NCI-H510A (cell line): ENCODE measurements at places on chromosomes 12 and 14.

DNA sequence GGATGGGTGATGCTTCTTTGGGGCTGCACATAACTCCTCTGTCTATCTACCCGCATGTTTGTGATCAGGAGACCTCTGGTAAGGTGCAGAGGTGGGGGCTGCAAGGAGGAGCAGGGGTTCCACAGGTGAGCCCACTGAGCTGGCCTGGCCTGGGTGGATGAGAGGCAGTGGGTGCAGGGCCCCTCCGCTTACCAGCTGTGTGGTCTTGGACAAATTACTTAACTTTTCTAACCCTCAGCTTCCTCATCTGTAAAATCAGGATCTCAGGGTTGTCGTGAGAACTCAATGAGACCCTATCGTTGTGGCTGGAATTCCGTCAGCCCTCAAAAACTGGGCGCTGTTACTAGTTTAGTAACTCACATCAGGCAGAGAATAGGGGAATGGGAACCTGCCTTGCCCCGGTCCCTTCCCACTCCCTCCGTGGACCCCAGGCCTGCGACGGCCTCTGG, 7.5 kb downstream of the PTPN6 start:
- no peak for DNase-seq

GRCh38 chr14:80419345-80419744, 208.0 kb upstream of the DIO2 start:
- DNase-seq = no peak

DNA sequence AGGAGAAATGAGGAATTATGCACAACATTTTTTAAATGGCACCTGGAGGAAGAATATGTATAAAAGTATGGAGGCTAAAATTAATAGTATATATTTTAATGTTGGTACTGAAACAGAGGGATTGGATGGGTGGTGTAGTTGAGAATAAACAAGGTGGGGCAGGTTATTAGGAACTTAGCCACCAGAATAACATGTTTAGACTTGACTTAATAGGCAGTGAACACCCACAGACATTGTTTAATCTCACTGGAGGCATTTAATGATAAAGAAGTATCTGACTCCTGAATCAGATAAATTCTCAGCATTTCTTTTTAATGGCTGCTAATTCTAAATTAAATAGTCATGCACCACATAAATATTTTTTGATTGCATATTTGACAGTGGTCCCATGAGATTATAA, 139.7 kb downstream of the CNTN1 start:
- no peak for DNase-seq

- no peak for DNase-seq
Measured at GRCh38 chr14:89470401-89470800, 53.4 kb upstream of the FOXN3 start.

- peak; percentile 32 for DNase-seq
Measured at GRCh38 chr12:55073043-55074022, 52.9 kb upstream of the OR9K2 start.

- DNase-seq = no peak
Measured at GRCh38 chr12:42482041-42482747, 107.4 kb downstream of the PRICKLE1 start.

GRCh38 chr14:85528080-85528896, 1.7 kb upstream of the FLRT2 start:
- DNase-seq = no peak

- DNase-seq = no peak
Measured at GRCh38 chr12:15423629-15424028, 101.3 kb downstream of the PTPRO start.

DNA sequence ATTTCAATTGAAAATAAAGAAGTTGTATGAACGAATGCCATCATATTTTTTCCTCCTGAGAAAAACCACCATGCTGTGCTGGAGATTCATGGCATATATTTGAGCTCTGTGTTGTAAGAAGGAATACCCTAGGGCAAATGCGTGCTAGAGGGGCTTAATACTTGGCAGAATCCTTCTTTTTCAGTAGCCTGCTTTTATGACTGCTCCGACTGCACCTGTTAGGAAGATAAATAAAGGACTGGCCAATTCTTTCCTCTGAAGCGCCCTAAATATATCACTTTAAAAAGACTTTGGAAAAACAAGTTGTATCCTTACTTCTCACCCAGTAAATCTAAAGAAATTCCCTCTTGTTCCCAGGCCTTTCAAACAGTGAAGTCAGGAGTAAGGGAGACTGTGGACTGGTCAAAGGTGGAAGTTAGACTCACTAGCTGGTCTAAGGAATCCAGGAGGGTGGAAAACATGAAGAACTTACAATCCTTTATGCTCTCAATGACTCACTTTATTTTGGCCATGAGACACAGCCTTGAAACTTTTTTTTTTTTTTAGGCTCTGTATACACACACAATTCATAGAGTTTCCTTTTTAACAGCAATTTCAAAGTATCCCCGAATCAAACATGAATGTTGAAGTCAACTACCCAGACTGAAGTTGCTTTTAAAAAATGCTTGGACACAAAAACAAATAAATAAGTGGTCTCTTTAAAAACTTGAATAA, 5.2 kb downstream of the MYBPC1 start:
- no peak for DNase-seq

DNA sequence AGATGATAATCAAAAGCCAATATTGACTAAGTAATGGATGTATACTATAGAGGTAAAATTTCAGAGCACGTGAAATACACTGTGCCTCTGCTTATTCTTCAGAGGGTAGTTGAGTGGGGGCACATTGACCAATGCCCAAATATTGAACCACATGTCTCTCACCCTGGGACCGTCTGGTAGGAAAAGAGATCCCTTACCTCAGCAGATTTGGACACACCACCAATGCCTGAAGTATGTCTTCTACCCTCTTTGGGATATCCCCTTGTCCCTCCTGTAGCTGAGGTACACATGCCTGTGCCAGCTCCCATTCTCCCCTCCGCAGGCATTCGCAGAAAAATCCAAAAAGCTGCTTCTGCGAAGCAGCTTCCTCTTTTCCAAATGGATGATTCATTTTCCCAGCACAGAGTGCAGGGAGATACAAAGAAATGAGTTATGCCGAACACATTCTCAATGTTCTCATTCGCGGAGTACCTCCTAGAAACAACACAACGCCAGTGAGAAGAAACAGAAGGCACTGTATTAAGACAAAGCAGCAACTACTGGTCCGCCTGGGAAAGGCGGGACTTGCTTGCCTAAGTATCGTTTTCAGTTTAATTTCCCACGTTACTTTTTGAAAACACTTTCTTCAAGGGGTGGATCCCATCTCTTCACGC, 691 bp downstream of the ZFYVE26 start:
- DNase-seq = no peak

DNA sequence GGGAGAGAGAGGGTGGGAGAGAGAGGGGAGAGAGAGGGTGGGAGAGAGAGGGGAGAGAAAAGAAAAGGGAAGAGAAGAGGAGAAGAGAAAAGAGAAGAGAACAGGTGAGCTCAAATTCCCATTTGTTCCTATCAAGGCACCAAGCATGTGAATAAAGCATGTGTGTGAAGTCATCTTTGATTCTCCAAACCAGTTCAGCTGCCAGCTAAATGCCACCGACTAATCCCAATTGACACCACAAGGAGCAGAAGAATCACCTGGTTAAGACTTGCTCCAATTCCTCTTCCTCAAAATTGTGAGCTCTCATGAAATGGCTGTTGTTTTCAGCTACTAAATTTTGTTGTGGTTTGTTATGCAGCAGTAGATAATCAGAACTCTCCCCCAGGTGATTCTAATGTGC, 188.9 kb downstream of the TMX1 start:
- DNase-seq = no peak

DNA sequence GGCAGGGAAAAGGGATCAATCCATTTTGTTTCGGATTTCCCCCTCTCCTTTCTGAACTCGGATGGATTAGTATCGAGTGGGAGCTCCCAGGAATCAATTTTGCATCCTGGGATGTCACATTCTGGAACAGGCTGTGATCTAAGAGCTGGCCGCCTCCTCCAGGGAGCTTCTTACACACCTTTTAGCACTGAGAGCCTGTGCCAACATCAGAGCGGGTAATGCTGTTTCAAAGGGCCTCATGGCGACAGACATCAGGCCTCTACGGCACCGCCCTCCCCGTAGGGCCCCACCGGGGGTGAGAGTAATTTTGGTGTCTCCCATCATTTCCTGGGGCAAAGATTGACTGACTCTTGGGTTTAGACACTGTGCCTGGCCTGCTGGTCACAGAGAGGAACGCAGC, 2.7 kb downstream of the GALNT9 start:
- DNase-seq = no peak

GRCh38 chr14:51302295-51303030, 62.4 kb downstream of the TMX1 start:
- no peak for DNase-seq

GRCh38 chr12:93151079-93151762, 222.1 kb upstream of the EEA1 start:
- no peak for DNase-seq

GRCh38 chr12:91923864-91924263, 221.8 kb downstream of the BTG1 start:
- DNase-seq = no peak

DNA sequence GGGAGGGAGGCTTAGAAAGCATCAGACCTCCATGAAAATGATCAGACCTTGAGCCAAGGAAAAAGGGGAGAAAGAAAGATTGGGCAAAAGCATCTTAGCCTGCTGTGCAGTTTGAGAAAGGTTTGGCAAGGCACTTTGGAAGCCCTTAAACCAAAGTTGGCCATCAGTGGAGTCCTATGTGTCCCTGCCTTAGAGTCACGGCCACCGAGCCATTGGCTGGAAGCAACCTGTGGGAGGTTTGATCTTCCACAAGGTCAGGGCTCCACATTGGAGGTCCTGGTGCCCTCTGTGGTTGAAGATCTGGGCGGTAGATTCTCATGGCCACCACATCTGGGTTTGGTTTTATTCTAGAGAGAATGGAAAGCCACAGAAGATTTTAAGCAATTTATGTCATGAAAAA, 44.4 kb downstream of the SRRM4 start:
- DNase-seq = no peak

- no peak for DNase-seq
Measured at GRCh38 chr12:103816663-103817062, 24.4 kb downstream of the NT5DC3 start.

- no peak for DNase-seq
Measured at GRCh38 chr12:89309815-89310214, 42.5 kb downstream of the DUSP6 start.

DNA sequence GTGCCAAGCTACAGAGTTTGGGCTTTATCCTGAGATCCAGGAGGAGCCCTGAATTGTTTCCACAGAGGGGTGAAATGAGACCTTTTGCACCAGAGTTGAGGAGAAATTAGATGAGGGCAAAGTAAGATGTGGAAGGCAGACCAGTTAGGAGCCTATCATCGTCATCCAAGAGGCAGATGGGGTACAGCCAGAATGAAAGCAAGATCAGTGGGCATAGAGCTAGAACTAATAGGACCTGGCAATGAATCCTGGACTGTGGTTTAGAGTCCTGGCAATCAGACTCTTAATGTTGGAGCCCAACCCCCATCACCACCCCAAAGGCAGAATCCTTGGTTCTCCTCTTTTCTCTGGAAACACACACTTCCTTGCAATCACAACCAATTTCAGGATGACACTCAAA, 166.6 kb upstream of the HMGA2 start:
- no peak for DNase-seq

GRCh38 chr12:102483466-102483865, 3.1 kb upstream of the IGF1 start:
- no peak for DNase-seq

DNA sequence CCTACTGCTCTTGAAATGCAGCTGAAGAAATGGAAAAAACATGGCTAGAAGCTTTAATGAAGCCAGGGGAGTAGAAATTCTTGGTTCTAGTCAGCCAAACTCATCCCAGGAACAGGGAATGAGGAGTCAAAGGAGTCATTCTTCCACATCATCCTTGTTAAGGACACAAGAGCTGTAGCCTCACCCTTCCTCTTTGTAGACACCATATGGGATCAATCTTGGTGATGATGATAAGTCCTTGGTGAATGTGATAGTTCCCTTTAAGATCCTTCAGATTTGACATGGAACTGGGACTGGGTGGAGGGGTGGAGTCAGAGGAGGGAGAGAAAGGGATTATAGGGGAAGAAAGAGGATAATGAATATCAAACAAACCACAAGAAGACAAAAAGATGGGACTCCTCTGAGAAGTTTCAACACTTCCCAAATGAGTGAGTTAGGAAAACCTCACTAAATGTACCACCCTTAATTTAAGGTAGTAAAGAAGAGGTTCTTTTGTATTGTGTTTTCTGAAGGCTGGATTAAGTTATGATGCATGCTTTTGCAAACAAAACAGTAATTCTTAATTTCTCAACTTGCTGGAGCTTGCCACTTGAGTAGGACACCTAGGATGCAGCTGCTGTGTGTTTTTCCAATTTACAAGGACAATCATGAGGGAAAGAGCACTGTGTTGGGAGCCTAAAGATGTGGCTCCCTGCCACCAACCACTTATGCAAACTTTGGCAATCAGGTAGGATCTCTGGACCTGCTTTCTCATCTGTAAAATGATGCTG, 104.0 kb downstream of the WIF1 start:
- no peak for DNase-seq

- DNase-seq = no peak
Measured at GRCh38 chr12:132151766-132152410, 7.6 kb downstream of the NOC4L start.

GRCh38 chr12:63916561-63917476, 72.3 kb downstream of the SRGAP1 start:
- no peak for DNase-seq

DNA sequence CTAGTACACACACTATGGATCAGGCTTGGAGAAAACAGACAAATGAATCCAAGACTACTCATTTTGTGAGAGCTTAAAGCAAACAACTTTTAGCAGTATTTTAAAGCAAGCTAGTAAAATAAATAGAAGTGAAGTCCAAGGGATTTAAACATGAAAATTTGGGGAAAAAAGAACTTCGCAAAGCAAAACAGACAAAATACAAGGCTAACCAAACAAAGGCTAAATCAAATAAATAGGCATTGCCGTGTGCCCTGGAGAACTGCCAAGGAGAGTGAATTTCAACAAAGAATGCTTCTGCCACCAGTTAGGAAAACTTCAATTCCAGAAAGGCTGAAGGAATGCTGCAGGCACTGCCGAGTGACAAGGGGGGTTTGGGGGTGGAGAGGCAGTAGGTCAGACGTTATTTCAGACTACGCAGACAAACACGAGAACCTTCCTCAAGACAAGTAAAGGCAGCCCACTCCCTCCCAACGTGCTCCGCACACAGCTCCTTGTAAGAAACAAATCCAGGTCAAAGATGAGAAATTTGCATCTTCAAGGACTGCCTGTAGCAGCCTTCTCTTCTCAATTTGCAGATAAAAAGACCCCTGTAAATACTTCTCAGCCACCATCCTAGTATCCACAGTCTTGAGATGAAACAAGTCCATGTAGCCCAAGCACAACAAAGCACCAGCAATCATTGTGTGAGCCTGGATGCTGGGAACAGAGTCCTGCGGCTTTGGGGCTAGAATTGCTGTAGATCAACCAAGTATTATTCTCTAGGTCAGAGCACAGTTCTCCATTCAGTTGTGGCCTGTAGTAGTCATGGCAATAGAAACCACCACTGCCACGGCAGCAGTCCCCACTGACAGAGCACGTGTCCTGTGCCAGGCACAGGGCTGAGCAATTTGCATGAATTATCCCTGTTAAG, 43.3 kb downstream of the EFCAB11 start:
- no peak for DNase-seq

DNA sequence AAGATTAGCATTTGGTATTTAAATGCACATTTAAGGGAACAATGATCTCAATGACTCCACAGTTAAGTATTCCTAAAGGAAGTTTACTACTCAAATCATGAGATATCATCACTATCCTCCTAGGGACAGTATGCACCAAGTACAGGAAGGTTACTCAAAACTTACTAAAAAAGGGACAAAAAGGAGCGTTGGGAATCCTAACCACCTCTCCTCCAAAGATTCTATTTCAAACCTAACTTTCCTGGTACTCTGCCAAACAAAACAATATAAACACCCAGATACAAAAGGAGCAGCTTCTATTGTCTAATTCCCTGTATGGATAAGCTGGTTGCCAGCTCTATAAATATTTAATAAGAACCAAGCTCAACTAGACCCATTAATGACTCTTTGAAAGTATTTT, 377.7 kb downstream of the NUAK1 start:
- DNase-seq = no peak
